ENCODE measurements at places on chromosomes 6 and 20.

- DNase-seq = no peak
Observed at GRCh38 chr20:32007787-32008616, 2.2 kb upstream of the CCM2L start.

GRCh38 chr6:101058296-101058695, 177.2 kb upstream of the ASCC3 start:
- no peak for DNase-seq

DNA sequence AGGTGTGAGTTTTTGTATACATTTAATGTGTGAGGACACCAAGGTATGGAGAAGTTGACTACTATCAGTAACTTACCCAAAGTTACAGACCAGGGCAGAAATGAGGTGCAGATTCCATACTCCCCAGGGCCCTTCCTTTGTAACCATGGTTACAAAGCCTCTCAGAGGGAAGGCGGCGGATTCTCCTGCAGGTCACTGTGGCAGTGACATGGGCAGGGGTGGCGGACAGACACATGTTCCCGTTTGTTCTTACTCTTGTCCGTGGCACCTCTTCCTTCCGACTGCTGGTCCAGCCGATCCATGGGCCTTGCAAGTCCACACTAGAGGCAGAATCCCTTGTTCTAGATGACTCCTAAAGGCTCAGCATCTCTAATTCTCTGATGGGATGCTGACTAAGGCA, 43.0 kb downstream of the PDYN start:
- peak; percentile 29 for DNase-seq

- peak; percentile 62 for DNase-seq
Observed at GRCh38 chr6:167415441-167415961, 90.6 kb downstream of the TTLL2 start.

- DNase-seq = no peak
Observed at GRCh38 chr20:17925141-17925939, 43.3 kb downstream of the SNX5 start.

GRCh38 chr20:63121749-63122405, 94.1 kb downstream of the YTHDF1 start:
- DNase-seq = no peak

DNA sequence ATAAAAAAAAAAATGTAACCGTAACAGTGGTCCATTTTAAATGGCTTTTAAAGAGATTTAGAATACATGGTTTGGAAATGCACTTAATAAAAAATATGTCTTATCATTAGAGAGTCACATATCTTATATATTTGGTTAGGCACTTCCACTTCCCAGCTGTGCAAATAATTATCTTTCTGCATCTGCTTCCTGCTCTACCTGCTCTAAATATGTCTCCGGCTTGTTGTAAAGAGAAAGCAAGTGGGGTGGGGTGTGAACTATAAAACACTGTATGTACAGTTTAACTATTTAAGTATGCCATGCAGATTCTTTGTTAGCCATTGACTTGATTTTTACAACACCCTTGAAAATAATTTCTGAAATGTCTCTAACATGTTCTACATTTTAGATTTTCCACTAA, 106.3 kb downstream of the NKAIN2 start:
- DNase-seq = no peak

DNA sequence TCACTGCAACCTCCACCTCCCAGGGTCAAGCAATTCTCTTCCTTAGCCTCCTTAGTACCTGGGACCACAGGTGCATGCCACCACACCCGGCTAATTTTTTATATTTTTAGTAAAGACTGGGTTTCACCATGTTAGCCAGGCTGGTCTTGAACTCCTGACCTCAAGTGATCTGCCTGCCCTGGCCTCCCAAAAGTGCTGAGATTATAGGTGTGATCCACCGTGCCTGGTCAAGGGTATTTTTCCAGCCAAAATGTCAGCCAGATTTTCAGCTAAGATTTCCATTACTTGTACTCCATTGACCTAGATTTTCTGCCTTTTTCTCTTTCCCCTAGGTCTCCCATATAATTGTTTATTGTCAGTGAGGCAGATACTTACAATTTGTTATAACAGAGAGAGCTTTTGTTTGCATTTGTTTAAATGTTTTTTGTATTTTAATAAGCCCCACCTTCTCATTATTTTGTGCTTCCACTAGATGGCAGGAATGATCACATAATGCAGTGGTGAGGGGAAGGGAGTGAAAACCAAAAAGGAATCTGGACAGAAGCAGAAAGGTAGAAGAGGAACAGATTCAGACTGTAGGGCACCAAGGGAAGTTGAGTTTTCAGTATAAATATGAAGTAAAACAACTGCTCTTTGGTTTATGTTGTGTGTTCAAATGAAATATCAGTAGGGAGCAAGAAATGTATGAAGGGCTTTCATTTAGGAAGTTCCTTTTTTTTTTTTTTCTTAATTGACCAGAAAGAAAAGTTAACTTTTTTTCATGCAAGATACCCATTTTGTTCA, 29.7 kb downstream of the RPF2 start:
- no peak for DNase-seq

DNA sequence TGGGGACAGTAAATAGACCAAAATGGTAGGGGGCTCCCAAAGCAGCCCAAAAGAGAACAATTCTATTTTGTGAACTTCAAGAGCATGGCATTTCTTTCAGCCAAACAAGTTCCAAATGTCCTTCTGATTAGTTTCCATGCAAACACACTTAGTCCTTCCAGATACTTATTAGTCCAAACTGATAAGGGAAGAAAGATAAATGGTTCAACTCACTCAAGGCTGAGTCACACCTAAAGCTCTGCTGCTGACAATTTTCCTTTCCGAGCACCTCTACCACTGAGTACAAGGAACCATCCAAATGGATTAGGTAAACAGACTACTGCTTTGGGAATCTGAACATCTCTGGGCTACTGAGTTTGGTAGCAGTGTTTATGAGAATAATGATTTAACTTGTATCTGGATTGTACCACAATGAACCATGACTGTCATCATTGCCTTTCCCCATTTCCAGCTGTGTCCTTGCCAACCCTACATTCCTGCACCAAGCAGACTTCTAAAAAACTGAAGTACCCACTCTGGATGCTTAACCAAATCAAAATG, 71.2 kb downstream of the TNFRSF21 start:
- no peak for DNase-seq

DNA sequence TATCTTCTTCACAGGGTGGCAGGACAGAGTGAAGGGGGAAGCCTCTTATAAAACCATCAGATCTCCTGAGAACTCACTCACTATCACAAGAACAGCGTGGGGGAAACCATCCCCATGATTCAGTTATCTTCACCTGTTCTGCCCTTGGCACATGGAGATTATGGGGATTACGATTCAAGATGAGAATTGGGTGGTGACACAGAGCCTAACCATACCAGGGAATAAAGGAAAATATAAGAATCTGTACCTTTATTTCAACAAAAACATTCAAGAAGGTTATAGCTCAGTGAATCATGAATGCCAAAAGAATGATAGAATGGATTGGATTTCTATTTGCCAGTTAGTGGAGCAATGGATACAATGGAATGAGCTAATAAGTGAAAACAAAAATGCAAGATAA, 214.4 kb downstream of the PTPRK start:
- DNase-seq = no peak

Data from vagina (tissue), 2 donors.